ENCODE measurements at places on chromosomes 1 and 21.

DNA sequence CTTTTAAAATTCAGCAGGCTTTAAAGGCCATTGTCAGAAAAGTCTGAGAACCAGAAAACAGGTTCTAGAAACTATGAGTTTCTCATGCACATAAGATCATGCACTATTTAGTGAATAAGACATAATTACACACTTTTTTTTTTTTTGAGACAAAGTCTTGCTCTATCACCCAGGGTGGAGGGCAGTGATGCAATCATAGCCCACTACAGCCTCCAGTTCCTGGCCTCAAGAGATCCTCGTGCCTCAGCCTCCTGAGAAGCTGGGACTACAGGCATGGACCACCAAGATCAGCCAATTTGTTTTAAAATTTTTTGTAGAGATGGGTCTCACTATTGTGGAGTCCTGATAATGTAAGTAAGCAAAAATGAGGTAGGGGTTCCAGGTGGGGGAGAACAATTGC lies 134.9 kb downstream of the VAV3 start:
- DNase-seq: no peak

DNA sequence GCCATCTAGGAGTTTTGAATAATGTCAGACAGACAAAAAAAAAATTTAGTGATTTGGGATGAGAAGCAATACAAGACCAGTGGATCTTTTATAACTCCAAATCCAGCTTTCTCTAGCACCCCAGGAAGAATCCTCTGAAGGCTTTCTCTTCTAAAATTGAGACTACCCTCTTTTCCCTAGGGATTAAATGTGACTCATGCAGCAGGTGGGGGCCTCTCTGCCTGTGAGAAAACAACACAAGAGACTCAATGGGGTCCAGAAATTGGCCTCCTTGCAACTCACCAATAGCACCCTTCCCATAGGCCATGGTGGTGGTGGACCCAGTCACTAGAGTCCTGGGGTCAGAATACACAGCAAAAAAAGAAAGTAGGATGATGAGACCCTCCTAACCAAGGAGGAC lies 120.3 kb upstream of the ATP1A1 start:
- no peak for DNase-seq

DNA sequence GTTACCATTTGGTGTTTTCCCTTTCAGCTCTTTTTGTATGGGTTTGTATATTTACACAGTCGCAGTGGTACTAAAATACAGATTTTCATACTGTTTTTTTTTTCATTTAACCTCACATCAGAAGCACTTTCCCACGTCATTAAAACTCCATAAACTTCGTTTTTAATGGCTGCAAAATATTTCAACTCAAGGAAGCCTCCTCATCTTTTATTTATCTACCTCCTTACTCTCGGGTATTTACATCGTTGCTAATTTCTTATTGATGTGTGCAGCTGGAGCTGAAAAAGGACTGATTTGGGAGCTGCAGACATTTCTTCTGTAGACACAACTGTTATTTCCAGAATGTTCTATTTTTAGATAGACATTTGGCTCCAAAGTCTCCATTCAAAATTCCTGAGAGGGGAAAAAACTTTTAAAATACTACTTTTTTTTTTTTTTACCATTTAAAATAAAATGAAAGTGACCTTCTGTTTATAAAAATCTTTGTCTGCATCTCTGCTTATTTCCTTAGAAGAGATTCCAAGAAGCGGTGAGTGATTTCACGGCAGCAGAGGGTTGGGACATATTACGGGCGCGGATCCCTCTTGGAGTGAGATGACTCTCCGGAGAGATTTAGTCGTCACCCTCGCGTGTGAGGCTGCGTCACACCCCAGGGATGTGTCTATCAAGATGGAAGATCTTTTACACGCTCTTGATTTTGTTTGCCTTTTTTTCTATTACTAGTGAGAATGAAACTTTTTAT lies 10.1 kb downstream of the RUNX3 start:
- DNase-seq: peak; percentile 54

DNA sequence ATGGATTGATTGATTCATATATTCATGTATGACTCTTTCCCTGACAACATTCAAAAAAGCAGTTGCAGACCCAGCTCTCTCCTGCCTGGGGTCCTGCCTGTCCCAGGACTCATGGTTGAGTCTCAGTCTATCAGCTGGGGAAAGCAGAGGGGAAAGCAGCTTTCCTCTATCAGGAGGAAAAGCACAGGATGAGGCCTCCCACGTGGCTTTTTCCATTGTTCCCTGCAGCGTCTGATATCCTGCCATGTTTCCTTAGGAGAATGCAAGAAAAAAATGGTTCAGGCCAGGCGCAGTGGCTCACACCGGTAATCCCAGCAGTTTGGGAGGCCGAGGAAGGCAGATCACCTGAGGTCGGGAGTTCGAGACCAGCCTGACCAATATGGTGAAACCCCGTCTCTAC lies 133.0 kb upstream of the VAMP3 start:
- no peak for DNase-seq

- DNase-seq: no peak
Observed at GRCh38 chr1:185627761-185628501, 106.3 kb upstream of the HMCN1 start.
